ENCODE measurements at places on chromosomes 4 and X.

- DNase-seq, result no peak
These were observed 131.5 kb downstream of the PRSS12 start for GRCh38 chr4:118221227-118221800.

- DNase-seq, result no peak
These were observed 3.0 kb downstream of the FNIP2 start for GRCh38 chr4:158771776-158772175.

GRCh38 chrX:37599729-37600128, 28.3 kb downstream of the LANCL3 start:
- DNase-seq, result no peak

DNA sequence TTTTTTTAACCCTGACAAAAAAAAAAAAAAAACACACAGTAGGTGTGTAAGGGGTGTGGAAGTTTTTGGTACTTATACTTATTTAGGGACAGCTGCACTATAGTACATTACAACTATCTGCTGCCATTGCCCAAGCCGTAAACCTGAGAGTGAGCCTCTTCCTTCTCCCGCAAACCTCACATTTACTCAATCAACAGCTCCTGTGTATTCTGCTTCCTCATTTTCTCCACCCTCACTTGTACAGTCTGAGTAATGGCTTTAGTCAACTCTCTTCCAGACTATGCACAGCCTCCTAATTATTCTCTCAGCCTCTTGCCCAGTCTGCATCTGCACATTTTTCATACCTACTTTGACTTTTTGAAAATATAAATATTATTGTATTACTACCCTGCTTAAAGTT, 362.0 kb downstream of the ADAM29 start:
- no peak for DNase-seq

DNA sequence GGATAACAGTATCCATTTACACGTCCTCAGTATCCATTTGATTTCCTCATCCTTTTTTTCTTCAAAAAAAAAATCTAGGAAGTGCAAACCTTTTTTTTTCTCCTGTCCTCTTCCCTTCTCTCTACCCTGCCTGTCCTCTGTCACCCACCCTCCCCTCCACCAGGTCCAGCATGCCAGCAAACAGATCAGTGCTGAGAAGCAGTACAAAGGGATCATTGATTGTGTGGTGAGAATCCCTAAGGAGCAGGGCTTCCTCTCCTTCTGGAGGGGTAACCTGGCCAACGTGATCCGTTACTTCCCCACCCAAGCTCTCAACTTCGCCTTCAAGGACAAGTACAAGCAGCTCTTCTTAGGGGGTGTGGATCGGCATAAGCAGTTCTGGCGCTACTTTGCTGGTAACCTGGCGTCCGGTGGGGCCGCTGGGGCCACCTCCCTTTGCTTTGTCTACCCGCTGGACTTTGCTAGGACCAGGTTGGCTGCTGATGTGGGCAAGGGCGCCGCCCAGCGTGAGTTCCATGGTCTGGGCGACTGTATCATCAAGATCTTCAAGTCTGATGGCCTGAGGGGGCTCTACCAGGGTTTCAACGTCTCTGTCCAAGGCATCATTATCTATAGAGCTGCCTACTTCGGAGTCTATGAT, 1.7 kb downstream of the SLC25A4 start:
- DNase-seq, result no peak

DNA sequence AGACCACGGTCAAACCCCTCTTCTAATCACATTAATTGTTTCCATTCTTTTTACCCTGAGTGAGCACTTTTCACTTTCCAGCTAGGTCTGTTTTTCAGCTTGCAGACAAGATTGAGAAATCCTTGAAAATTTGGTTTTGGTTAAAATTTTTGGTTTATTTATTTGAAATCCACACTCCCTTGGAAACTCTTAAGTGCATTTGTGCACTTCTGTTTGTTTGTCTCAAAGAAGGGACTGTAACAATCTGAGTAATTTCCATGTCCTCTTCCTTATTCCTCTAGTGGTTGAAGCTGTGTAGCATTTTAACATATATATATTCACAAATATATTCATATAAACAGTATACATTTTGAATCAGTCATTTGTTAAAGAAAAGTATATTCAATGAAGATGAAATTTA, 333.3 kb downstream of the ANK2 start:
- no peak for DNase-seq

GRCh38 chrX:154799556-154800348, 5.5 kb downstream of the MPP1 start:
- no peak for DNase-seq

DNA sequence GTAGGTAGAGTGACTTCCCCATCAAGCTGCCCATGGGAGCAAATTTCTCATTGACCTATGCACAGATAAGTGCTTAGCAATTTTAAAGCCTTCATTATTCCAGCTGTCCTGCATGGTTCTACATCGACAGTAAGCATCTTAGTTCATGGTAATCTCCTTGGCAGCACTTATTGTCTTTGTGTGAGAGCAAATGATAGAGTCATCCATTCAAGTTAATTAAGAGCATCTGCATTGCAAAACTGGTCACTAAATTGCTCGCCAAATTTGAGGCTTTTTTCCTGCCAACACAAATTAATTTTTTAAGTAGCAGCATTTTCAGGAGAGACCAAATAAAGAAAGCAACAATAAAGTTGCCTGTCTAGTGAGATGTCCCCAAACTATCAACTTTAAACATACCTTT, 76.7 kb downstream of the SH3BGRL start:
- no peak for DNase-seq

- DNase-seq, result no peak
These were observed 65.0 kb upstream of the SEC24B start for GRCh38 chr4:109368661-109369060.

DNA sequence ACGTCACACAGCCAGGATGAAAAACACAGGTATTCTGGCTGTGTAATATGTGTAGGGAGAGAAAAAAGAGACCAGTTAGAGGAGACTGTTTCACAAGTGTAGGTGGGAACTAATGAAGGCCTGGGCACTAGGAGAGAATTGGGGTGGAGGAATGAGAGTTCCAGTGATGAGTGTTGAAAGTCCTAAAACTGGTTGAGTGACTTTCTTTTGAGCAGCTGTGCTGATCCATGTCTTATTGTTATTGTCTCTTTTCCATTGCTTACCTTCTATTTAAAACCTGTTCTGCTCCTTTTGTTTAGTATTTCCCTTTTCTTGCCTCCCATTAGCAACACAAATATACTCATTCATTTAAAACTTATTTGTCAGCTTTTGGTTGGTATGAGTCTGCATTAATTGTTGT, 88.7 kb downstream of the PDLIM5 start:
- DNase-seq, result no peak

DNA sequence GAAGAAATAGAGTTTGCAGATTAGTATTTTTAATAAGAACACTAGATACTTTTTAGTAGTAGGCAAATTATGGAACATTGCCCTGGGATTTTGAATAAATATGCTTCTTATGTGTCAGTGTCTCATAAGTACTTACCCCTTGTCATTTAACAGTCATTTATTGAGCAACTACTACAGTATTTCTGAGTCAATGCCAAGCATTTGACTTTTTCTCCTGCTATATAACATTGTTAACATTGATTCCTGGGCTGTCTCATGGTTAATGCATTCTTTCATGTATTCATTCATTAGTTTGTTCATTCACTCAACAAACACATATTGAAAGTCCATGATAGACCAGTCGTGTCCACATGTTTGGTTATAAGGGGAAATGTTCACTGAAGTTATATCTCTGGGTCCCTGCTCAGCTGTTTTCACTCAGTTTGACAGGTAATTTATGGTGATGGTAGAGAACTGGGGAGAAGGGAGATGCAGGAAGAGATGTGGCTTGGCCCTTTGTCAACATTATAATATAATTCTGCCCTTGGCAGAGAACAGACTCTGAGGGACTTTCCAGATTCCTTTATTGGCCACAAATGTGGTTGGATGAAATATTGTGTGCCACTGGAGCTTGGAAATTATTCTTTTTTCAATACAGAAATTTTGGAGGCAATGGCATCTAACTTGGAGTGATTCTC, 49.8 kb downstream of the OSTC start:
- DNase-seq, result no peak

- no peak for DNase-seq
These were observed 78.9 kb downstream of the IRF2 start for GRCh38 chr4:184395451-184395917.

- no peak for DNase-seq
These were observed 35.8 kb downstream of the ARHGEF38 start for GRCh38 chr4:105588252-105588651.

- DNase-seq, result no peak
These were observed at the start of gene DGAT2L6 for GRCh38 chrX:70176938-70177533. Gene DGAT2L6 (plus strand): TSS chrX:70177483. CDS start chrX:70177583, 100 bp downstream.

GRCh38 chr4:79331126-79331876, 5.4 kb upstream of the NAA11 start:
- no peak for DNase-seq

Data from CD8-positive, alpha-beta T cell (primary cell).